ENCODE measurements at places on chromosomes 7 and 10.

DNA sequence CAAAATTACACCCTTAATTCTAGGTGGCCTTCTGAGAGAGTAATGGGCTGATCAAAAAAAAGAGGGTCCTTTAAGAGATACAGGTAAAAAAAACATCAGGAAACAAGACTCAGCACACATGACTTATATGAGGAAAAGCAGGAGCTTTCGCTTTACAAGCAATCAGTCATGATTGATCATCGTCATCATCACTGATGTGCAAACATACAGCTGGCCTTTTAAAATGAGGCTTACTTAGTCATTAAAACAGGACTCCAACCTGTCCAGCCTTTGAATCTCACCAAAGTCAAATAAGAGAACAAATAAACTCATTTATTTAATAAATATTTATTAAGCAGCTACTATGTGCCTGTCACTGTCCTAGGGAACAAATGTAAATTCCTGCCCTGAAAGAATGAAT lies 255.3 kb downstream of the SKAP2 start:
- DNase-seq: no peak

GRCh38 chr10:8095959-8096358 lies 41.5 kb downstream of the GATA3 start:
- no peak for DNase-seq

GRCh38 chr7:149796287-149796860 lies 23.0 kb upstream of the ZNF467 start:
- DNase-seq: no peak

DNA sequence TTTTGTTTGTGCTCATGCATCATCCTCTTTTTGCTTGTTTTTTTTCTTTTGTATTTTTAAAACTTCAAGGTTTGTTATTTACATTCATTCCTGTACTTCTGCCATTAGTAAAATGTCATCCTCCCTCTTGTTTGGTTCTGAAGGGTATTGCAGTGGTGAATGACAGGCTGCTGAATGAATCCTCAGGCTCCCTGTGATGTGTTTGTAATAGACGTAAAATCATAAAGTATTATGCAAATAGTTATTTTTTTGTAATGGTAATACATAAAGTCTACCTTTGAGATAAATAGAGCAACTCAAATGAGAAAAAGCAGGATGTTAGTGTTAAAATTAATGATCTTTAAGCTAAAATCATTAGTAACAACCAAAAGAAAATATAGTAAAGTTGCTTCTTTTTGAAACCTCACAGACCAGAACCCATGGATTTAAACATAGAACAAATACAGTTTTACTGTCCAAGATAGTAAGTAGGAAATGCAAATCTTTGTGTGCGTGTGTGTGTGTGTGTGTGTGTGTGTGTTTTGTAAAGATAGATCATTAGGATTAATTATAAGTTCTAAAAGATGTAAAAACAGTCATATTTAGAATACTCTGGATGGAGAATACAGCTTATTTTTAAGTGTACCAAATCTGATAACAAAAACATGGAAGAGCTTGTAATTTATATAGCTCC lies 4.5 kb downstream of the GLCCI1 start:
- no peak for DNase-seq

GRCh38 chr10:113494761-113495160 lies 58.1 kb upstream of the HABP2 start:
- no peak for DNase-seq

DNA sequence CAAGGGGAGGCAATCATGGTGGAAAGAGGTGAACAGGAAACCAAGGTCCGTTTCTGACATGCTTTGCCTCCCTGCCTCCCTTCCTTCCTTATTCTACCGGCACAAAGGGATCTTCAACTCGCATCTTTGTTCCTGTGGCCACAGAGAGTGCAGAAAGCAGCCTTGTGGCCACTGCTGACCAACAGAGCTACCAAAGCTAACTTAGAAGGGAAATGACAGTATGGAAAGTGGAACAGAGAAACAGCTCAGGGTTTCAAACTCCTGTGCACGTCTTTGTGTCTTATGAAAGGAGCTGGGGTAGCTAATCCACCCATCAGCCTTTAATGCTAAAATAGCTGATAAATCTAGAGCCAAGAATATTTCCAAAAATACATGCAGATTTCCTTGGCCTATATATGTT lies 588.0 kb downstream of the SORCS1 start:
- DNase-seq: no peak

GRCh38 chr7:88042157-88042556 lies 108.1 kb downstream of the ADAM22 start:
- DNase-seq: no peak

DNA sequence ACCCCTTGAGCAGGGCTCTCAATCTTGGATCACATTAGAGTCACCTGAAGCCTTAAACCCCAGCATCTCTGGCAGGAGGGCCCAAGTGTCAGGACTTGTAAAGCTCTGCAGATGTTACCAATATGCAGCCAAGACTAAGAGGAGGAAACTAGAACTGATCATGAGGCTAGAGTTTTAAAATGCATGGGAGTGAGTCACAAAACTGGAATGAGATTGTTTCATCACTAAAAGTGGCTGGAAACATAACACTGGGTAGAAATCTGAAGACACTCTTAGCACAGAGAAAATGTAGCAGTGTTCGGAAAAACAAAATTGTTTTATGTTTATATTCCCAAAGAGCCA lies 63.3 kb upstream of the GHITM start:
- DNase-seq: no peak

GRCh38 chr10:67819768-67820204 lies 18.2 kb downstream of the DNAJC12 start:
- no peak for DNase-seq

DNA sequence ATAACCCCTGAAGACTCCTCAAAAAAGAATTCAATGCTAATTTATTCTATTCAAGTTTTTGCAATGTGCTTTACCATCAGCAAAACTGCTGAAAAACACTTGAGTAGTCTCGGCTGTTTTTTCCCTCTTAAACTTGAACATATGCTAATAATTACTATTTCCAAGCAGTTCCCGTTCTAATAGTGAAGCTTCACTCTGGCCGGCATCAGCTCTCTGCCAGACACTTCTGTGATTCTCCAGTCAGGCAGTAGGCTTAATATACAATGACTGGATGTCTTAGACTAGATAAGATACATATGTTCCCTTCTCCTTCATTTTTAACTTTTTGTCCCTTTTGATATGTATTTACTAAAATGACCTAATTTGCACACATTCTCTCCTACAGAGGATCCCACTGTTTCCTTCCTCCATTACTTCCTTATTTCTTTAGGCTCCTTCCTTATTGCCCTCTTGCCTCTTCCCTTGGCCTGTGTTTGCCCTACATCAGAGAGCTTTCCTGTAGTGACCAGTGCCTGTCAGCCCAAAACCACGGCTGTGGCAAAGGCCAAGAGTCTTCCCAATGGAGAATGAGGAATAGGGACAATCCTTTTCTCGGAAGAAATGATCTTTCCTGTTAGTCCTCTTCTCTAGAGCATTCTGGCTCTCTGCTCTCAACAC lies 23.5 kb downstream of the HEPACAM2 start:
- DNase-seq: no peak

- no peak for DNase-seq
Measured at GRCh38 chr7:54833001-54833467, 74.0 kb upstream of the SEC61G start.

DNA sequence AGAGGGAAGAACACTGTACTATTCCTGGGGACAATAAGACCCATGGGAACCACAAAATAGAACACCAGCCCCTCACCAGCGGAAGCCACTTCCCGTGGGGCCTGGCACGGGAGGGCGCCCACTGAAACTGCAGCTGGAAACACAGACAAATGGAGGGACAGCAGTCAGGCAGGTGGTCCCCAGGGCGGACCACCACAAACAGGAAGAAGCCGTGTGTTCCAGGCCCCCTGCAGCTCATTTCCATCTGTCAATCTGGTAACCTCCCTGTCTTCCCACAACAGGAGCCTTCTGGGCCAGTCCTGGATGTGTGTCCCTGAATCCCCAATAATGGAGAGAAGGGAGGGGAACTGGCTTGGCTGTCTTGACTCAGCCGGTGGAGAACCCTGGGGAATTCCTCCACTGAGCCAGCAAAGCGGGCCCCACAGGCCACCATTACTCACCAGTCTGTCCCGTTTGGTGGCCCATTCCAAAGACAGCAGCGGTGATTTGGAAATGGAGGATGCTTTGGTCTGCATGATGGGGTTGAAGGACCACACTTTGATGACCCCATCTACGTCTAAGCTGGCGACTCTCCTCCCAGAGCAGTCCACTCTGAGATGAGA lies 16.7 kb downstream of the WDR91 start:
- no peak for DNase-seq

GRCh38 chr10:120279196-120279595 lies 177.8 kb upstream of the PLPP4 start:
- no peak for DNase-seq

GRCh38 chr10:132133449-132134240 lies 53.1 kb upstream of the DPYSL4 start:
- no peak for DNase-seq

GRCh38 chr10:112330607-112331160 lies 43.2 kb upstream of the ACSL5 start:
- no peak for DNase-seq

DNA sequence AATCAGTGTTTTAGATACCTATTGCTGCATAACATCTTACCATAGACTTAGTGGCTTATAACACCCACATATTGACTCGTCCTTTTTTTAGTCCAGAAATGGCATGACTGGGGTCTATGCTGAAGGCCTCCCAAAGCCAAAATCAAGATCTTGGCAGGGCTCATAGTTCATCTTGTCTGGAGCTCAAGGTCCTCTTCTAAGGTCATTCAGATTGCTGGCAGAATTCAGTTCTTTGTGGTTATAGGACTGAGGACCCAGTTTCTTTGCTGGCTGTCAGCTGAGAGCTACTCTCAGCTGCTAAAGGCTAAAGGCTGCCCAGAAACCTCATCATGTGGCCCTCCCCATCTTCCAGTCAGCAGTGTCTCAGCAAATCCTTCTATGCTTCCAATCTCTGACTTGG lies 165.5 kb downstream of the FAM107B start:
- no peak for DNase-seq

GRCh38 chr10:117537436-117537903 lies 5.1 kb upstream of the EMX2 start:
- DNase-seq: no peak

GRCh38 chr7:100118388-100119071 lies 628 bp downstream of the TAF6 start:
- no peak for DNase-seq

DNA sequence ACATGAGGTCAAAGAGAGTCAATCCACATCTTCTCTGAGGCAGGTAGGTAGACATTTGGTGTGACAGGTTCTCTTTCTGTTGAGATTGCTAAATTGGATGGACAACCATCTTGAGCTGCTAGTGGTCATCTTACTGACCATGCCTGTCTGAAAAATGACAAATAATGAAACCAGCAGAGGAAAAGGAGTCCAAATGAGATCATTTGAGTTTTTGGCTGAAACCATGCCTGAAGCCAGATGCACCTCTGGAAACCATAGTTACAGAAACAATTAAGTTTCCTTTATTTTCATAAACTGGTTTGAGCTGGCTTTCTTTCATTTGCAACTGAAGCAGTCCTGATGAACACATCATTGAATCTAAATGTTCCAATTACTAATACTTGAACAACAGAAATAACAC lies 100.6 kb downstream of the ZNF438 start:
- no peak for DNase-seq

DNA sequence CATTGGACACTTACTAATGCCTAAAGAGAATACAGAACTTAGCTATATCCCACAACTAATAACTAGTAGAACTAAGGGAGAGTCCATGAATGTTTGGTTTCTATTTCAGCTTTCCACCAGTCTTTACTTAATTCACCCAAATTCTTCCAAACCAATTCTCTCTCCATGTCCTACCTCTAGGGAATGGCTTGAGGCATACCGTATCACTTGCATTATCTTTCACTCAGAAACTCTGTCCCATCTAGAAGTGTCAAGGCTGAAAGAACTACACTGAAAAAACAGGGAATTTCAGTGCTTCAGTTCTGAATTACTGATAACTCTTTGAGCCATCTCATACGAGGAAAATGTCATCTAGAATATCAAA lies 758 bp downstream of the TMEM168 start:
- no peak for DNase-seq

GRCh38 chr7:158431055-158431940 lies 156.3 kb downstream of the PTPRN2 start:
- no peak for DNase-seq

DNA sequence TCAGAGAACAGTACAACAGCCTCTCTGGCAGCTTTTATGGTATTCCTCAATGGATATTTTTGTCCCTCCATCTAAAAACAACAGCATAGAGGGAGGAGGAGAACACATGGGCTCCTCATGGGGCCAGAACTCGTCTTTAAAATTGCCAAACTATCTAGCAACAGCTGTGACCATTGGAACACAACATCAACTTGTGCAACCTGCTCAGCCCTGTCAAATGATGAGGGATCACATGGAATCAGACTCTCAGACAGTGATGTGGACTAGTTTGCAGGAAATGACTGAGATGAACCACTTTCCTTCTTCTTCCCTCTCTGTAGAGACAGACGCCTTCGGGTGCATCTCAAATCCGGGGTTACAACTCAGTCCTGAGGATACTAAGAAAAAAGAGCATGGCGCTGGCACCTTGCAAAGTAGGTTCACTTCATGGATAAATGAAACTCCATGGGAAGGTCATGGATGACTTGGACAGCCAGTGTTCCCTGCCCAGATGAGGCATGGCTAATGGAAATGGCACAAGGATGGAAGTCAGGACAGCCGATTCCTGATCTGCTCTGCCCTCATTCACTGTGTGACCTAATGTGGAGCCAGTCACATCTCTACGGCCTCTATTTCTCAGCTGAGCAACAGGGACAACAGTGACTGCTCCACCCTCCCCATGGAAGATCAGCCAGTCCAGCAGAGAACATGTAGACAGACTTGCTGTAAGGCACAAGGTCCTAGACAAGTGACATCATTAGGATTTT lies 24.6 kb upstream of the DGKI start:
- DNase-seq: no peak

GRCh38 chr7:141012044-141012685 lies 2.6 kb downstream of the MRPS33 start:
- peak; percentile 78 for DNase-seq

DNA sequence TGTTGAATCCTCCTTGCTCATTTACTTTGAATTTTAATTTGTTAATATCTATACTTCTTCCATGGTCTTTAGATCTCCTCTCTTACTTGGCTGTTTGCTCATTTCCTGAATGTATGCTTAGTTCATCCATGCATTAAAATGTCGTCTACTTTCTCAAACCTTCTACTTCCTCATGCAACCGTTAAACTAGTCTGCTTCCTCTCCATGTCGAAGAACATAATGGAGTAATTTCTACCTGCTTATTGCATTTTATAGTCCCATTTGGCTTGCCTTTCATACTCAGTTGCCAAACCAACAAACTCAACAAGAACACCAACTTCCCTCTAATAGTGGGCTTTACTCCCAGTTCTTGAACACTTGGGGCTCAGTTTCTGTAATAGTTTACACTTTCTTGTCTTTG lies 43.8 kb upstream of the SEMA3D start:
- DNase-seq: no peak
